ENCODE measurements at places on chromosomes 5 and 9. TPM values are rescaled to one million over a fixed set of nuclear protein-coding genes. Genes with fewer than 3 reads are reported as not detected.

FREM1 gene
- 2.4 TPM for total RNA-seq

EPB41L4B gene
- total RNA-seq = 15.3 TPM

POU5F2 gene
- 0.52 TPM for total RNA-seq

LCN12 gene
- 11.3 TPM for total RNA-seq

HIGD2A gene
- 249 TPM for total RNA-seq

LRRC70 gene
- total RNA-seq = 2.1 TPM

RELL2 gene
- 1.3 TPM for total RNA-seq

TXNDC8 gene
- not detected for total RNA-seq

SHISAL2B gene
- not detected for total RNA-seq

All from right atrium auricular region (tissue), 2 donors.